ENCODE measurements at places on chromosomes 6 and 20.

GRCh38 chr6:81690073-81690472 lies 62.4 kb downstream of the TENT5A start:
- no peaks in the 10 kb centered on the region for H3K4me1 ChIP-seq
- H3K4me3 ChIP-seq: no peak overlapping the region
- H3K36me3 ChIP-seq: no peaks in the 10 kb centered on the region
- peaks cover 2% of the 10 kb centered on the region for H3K27me3 ChIP-seq
- no peak overlapping the region for H3K27ac ChIP-seq

DNA sequence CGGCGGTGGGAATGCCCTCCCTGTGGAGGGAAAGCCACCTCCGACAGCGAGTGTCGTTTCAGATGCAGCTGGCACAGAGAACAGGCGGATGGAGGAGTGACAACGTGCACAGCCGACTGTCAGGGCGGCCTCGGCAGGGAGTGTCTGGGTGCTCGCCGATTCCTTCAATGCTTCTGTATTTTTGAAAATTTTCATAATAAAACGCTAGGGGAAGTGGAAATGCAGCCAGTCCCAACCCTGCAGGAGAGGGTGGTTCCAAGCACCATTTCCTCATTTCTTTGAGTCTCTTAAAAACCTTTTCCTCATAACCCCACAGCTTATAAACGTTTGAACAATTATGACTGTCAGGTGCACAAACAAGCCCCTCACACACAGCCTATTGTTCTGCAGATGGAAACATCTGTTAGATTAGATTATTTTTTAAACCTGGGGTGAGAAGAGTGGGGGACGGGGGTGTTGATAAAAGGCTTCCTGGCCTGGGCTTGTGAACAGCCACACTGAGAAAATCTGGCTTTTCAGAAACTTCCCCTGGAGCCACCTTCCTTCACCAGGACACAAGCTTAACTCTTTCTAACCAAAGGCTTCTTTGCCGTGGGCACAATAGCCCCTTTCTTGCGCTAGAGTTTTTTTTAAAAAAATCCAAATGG lies 228.9 kb downstream of the ANKRD60 start:
- peaks cover 29% of the 10 kb centered on the region for H3K27me3 ChIP-seq
- H3K27ac ChIP-seq: no peak overlapping the region
- H3K4me1 ChIP-seq: peaks cover 14% of the 10 kb centered on the region
- H3K4me3 ChIP-seq: no peak overlapping the region

- no peak for DNase-seq
- no peak overlapping the region for H3K27ac ChIP-seq
- H3K4me3 ChIP-seq: no peak overlapping the region
- H3K27me3 ChIP-seq: no peaks in the 10 kb centered on the region
- peaks cover 2% of the 10 kb centered on the region for H3K36me3 ChIP-seq
These were observed 19.7 kb downstream of the NDRG3 start for GRCh38 chr20:36726168-36726567.

DNA sequence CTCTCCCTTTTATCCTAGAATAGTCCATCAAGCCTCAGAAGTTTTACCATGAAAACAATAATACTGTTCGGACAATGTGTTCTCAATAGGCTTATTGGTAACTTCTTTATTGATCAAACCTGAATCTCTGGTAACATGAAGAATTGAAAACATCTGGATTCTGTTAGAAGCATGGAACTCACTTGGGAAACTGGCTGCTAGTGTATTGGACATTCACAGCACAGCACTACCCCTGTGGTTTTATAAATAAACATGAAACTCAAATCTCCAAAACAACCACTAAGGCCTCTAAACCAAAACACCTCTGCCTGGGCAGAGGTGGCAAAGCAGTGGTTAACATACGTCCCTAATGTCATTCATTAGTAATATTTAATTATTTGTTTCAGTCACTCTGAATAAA lies 157.6 kb upstream of the KCNQ5 start:
- DNase-seq: no peak
- H3K36me3 ChIP-seq: no peaks in the 10 kb centered on the region
- H3K4me1 ChIP-seq: no peaks in the 10 kb centered on the region
- H3K27ac ChIP-seq: no peak overlapping the region
- no peak overlapping the region for H3K4me3 ChIP-seq

- H3K27ac ChIP-seq: no peak overlapping the region
- peaks cover 54% of the 10 kb centered on the region for H3K4me1 ChIP-seq
These were observed 259.5 kb downstream of the FARS2 start for GRCh38 chr6:5520796-5521195.

GRCh38 chr6:149754548-149754947 lies 5.0 kb downstream of the PCMT1 start:
- DNase-seq: no peak
- H3K27ac ChIP-seq: no peak overlapping the region
- H3K36me3 ChIP-seq: peaks cover 2% of the 10 kb centered on the region

DNA sequence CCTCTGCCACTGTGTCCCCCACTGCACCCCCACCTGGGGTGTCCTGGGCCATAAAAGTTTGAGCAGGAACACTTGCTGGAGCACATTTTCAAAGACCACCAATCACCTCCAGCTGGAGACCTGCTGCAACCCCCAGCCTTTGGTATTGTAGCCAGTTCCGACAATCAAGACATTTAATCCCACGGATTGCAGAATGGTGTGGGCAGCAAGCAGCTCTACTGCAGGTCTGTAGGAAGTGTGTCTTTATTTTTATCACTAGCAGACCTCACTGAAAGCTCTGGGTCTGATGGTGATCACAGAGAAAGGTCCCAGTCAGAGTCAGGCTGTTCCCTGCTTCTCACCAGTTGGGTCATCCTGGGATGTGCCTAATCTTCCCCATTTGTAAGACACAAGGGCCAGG lies 167.1 kb upstream of the ECI2 start:
- H3K27ac ChIP-seq: no peak overlapping the region
- no peaks in the 10 kb centered on the region for H3K4me1 ChIP-seq
- H3K4me3 ChIP-seq: no peak overlapping the region

DNA sequence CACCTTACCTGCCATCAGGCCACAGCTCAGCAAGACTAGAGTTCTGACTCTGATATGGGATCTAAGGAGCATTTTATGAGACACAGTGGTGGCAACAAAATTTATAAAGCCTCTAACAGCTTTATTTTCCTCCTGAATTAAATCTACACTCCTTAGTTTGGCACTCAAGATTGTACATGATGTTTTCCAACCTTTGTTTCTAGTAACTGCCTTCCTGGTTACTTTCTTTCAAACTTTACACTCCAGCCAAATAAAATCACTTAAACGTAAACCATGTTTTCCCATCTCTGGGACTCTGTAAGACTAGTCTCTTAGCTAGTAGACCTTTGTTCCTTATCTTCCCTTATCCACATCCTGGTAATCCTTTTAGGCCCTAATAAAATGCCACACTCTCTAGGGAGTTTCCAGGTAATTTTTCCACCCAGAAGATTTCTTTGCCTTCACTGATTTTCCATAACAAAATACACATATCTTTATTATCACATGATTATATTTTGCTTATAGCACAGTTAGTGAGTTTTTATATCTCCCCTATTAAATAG lies 92.1 kb downstream of the PKHD1 start:
- no peak overlapping the region for H3K27ac ChIP-seq
- H3K27me3 ChIP-seq: peaks cover 8% of the 10 kb centered on the region
- H3K4me1 ChIP-seq: no peaks in the 10 kb centered on the region
- H3K4me3 ChIP-seq: no peak overlapping the region
- DNase-seq: no peak

- no peak overlapping the region for H3K4me3 ChIP-seq
- DNase-seq: no peak
- H3K36me3 ChIP-seq: no peaks in the 10 kb centered on the region
- no peaks in the 10 kb centered on the region for H3K27me3 ChIP-seq
- no peaks in the 10 kb centered on the region for H3K4me1 ChIP-seq
These were observed 295.8 kb downstream of the EPHA7 start for GRCh38 chr6:93123585-93123984.

GRCh38 chr20:48679011-48679410 lies 148.8 kb downstream of the PREX1 start:
- H3K4me1 ChIP-seq: no peaks in the 10 kb centered on the region
- no peak overlapping the region for H3K27ac ChIP-seq
- no peak for DNase-seq

DNA sequence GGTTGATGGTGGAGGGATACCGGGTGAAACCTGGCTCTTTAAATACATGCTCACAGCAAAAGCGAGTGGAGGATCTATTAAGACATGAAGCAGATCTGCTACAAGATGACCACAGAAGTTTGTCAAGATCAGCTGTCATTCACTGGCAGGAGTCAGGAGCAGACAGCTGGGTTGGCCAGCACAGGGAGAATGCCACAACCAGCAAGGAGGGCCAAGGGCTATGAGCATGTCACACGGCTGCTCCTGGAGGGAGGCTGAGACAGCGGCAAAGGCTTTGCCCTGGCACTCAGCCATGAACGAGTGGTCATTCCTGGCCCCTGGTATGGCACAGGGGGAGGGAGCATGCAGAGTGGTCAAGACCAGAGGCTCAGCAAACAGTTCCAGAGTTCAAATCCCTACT lies 77.6 kb downstream of the POPDC3 start:
- no peaks in the 10 kb centered on the region for H3K4me1 ChIP-seq
- no peaks in the 10 kb centered on the region for H3K36me3 ChIP-seq
- H3K27me3 ChIP-seq: peaks cover 5% of the 10 kb centered on the region
- no peak for DNase-seq
- no peak overlapping the region for H3K27ac ChIP-seq
- H3K4me3 ChIP-seq: no peak overlapping the region

DNA sequence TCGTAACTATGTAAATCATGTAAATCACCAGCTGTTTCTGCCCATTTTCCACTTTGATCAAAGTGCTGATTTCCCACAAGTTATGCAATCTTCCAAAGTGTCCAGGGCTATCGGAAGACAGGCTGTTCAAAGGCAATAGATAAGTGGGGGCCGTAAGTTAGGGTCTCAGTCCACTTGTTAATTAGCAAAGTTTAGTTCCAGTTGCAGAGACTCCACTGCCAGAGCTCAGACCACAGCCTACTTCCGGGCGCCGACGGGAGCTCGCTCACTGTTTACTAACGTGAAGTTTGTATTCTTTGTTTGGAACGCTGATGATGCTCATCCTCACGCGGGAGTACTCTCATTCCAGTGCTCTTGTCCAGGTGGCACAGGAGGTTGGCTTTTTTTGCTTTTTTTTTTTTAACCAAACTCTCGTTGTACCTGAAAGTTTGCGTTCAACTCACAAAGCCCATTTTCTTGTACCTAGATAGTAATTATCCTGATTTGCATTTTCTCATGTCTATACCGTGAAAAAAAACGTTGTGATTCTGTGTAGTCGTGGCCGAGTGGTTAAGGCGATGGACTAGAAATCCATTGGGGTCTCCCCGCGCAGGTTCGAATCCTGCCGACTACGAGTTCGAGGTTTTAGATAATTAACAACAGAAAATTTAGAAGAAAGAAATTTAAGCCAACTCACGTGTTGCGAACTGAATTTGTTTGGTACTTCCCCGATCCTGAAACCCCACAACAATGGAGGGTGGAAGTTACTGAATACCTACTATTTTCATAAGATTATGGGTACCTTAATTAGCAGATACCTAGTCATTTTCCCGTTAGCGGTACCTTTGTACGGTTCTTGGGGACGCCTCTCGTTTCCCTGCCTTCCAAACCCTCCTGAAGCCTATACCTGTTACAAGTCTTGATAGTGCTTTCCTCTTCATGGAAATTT lies 29.9 kb upstream of the ZNF184 start:
- H3K27me3 ChIP-seq: peaks cover 51% of the 10 kb centered on the region
- peak overlapping the region; percentile 94 for H3K4me3 ChIP-seq
- H3K27ac ChIP-seq: peak overlapping the region; percentile 96
- peaks cover 7% of the 10 kb centered on the region for H3K36me3 ChIP-seq
- DNase-seq: peak; percentile 78
- peaks cover 33% of the 10 kb centered on the region for H3K4me1 ChIP-seq

GRCh38 chr20:23534801-23535593 lies 33.3 kb downstream of the CST9L start:
- peaks cover 14% of the 10 kb centered on the region for H3K27me3 ChIP-seq
- no peak overlapping the region for H3K27ac ChIP-seq
- no peak for DNase-seq
- H3K4me3 ChIP-seq: no peak overlapping the region
- H3K36me3 ChIP-seq: no peaks in the 10 kb centered on the region

DNA sequence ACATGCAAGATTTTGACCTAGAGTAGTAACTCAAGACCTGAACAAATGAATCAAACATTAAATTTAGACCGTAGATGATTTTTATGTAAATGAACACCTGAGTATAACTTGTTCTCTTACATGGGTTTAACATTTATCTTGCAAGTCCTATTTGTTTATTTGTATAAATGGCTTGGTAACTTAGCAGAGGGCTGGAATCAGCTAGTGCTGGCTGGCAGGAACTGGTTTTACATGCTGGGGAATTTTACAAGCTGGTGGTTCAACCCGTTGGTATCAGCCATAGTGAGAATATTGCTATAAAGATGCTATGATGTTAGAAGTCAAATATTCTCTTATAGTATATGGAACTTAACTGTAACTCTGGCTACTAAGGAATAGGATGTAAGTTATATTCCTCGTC lies 8.9 kb downstream of the SLC22A2 start:
- H3K4me1 ChIP-seq: peaks cover 7% of the 10 kb centered on the region
- DNase-seq: no peak
- H3K27ac ChIP-seq: no peak overlapping the region

- no peaks in the 10 kb centered on the region for H3K36me3 ChIP-seq
- no peak for DNase-seq
- no peaks in the 10 kb centered on the region for H3K27me3 ChIP-seq
- no peak overlapping the region for H3K4me3 ChIP-seq
These were observed 191.1 kb downstream of the SLC24A3 start for GRCh38 chr20:19403549-19403948.

GRCh38 chr6:106257195-106257594 lies 68.4 kb downstream of the ATG5 start:
- H3K27me3 ChIP-seq: no peaks in the 10 kb centered on the region
- H3K27ac ChIP-seq: no peak overlapping the region
- H3K4me1 ChIP-seq: peaks cover 9% of the 10 kb centered on the region

DNA sequence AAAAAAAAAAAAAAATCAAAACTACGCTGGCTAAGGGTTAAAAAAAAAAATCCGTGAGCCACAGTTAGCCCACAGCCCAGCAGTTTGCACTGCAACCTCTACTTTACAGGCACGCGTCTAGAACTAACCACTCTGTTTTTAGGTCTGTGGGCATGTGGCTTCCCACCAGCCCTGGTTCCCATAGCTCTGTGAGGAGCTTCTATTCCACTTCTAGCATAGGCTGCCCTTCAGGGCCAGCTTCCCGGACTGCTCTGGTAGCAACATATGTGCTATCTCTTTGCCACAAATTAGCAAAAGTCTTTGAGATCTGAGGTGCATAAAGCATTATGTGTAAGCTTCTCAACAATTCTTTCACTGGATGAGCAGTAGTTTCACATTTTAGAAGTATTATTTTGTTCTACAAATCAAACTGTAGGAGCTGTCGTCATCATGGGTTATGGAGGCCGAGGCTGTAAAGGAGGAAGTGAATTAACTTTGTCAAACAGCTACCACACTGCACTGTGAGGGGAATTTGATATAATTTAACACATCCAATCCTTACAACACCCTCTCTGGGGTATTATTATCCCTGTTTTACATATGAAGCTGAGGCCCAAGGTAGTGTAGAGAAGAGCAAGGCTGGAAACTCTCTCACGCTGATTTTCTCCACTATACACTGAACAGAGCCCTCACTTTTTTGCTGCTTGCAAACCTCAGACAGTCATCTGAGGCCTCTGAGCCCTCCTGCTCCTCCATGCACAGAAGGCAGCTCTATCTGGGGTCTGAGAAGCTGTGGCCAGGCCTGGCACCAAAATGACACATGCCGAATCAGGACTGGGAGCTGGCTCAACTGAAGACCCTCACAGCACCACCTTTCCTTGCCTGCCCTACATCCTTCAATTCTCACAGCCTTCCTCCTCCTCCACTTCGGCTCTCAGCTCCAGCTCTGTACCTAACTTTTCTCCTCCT lies 35.4 kb downstream of the MAN1A1 start:
- peak overlapping the region; percentile 43 for H3K4me3 ChIP-seq
- peak overlapping the region; percentile 84 for H3K27ac ChIP-seq
- DNase-seq: peak; percentile 33
- peaks cover 9% of the 10 kb centered on the region for H3K36me3 ChIP-seq
- no peaks in the 10 kb centered on the region for H3K27me3 ChIP-seq

Data from activated naive CD8-positive, alpha-beta T cell treated with anti-CD3 and anti-CD28 coated beads, Interleukin-2, amount 50 U/mL, for 24 hours (primary cell).